ENCODE measurements at places on chromosomes 1 and 21.
A peak's percentile ranks its signal among the peaks of the same experiment; 100 is the strongest.

GRCh38 chr21:15743593-15743992 lies 13.8 kb downstream of the USP25 start:
- DNase-seq: no peak

DNA sequence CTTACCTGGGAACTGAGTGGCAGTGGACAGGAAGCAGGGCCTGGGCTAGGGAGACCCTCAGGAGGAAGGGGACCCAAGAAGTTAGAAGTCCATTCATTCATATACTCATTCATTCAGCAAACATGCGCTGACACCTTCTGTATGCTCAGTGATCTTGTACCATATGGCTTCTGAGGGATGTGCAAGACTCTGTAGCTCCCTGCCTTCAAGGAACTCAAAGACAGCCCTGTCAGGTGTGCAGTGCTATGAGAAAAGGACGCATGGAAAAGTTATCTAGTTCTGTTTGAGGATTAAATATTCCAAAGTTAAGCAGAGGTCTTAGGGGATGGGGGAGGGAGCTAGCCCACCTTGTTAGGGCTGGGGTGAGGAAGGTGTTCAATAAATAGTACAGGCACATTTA lies 12.5 kb downstream of the DMAP1 start:
- DNase-seq: no peak

- DNase-seq: no peak
Observed at GRCh38 chr1:42214447-42214871, 49.9 kb upstream of the GUCA2A start.

DNA sequence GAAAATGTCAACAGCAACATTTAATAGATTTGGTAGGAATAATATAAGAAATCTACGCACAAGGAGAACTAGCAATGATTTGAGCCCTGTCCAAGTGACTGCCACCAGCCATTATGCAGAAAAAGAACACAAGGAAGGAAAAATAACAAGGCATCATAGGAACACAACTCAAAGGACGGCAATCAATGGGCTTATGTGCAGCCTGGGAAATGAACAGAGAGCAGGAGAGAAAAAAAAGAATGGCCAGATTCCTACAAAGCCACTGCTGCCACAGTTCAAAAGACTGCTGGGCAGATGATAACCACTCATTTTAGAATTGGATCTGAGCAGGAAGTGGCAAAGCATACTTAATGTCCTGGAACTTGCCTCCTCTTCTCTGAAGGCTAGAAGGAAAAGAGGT lies 274.3 kb upstream of the CAMK1G start:
- no peak for DNase-seq

- DNase-seq: no peak
Observed at GRCh38 chr1:161223805-161224694, 622 bp upstream of the APOA2 start.

DNA sequence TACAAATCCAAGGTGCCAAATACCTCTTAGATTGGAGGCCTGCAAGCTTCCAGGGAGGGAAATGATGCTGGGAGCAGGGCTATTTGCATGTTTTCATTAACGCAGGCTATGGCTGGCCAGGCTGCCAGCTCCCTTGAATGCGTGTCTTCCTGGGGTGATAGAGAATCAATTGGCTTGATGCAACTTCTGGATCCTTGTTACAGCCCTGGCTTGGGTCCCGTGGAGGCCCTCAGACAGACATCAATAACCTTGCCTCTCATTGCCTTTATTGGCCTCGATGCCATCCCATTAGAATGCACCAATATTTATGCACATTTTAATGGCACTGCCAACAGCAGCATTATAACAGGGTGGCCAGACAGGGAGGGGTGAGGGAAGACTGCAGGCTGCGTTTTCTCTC lies 54.0 kb downstream of the TNR start:
- no peak for DNase-seq

DNA sequence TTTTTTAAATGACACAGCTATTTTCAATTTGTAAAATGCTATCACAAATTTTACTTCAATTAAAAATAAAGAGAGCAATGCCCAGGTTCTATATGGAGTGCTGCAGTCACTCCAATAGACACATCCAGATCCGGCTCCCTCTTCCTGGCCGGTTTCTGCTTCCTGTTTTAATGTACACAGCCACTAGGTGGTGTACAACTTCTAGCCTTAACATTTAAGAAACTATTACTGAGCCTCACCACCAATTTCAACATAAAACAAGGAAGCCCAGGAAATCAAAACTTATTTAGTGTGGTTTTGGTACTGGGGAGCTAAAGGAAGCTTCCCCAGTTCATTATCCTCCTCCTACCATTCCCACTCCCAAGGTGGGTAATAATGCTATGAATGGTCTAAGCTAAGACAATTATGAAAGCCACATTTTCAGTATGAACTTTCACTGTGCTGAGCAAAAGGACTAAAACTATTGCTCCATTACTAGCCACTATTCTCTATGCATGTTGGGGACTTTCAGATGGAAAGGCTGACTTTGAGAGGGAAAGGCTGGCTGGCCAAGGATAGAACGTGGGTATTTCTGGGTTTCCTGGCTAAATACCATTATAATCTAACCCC lies 25.5 kb upstream of the MTMR11 start:
- peak; percentile 73 for DNase-seq

GRCh38 chr1:107358619-107359327 lies 217.9 kb downstream of the NTNG1 start:
- no peak for DNase-seq

GRCh38 chr1:32201011-32201855 lies 838 bp downstream of the CCDC28B start:
- peak; percentile 85 for DNase-seq

Measured in CD4-positive, alpha-beta T cell treated with Interleukin-21 for 1 hour (primary cell).